ENCODE measurements at places on chromosomes 4 and X.

DNA sequence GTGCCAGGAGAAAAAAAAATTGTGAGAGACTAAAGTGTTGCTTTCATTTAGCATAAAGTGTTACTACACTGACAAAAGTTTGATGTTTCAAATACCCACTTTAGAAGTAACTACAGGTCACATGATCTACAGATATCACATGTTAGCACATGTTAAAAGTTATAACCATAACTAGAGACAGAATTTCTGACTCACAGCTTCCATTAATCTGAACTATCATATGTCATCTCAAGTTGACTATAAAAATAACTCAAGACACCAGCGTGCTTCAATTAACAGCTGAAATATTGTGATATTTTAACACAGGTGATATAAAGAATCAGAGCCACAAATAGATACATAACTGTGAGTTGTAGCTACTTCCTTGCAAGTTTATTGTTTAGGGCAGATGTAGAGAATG, 591.5 kb upstream of the PITX2 start:
- DNase-seq = no peak

DNA sequence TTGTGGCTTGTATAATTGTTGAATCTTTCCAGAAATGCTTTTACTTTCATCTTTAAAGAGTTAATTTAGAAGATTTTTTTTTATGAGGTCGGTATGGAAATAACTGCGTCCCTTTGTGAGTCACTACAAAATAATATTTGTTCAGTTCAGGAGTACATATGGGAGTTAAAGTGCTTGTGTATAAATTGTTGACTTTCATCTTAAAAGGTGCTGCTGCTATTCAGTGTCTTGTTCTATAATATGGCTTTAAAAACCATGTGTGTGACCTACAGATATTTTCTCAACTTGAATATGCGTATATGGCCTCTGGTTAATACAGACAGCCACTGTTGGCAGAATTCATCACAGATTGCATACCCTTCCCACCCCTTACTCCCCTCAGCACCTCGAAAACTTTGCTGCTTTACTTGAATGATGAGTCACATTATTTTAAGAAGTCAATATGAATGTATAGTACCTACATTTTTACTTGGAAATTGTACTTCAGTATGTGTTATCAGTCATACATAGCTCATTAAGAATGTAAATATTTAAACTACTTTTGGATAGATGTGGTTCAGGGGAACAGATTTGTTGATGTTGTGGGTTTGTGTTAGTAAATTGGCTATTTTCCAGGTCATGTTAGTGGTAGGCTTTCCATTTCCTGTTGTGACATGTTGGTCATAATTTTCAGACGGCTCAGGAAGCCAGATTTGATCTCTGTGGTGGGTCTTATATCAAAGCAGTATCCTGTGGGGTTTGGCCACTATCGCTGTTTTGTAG, 1.5 kb downstream of the CLCN3 start:
- DNase-seq = no peak

GRCh38 chr4:110869114-110869513, 246.2 kb upstream of the PITX2 start:
- no peak for DNase-seq

DNA sequence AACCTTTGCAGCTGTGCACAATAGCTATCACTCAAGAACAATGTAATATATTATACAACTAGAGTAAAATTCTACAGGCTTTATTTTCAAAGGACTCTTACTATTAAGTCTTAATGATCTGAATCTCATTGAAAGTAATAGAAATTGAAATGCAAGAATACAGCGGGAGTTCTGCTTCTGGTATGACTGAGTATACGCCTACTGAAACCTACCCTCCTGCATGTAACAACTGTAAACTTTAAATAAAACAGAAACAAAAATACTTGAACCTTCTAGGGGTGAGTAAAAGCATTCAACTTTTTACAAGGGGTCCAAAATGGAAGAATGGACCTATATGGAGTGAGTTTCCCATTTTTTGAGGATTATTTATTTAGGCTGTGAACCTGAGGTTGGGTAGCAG, 13.5 kb downstream of the DCHS2 start:
- no peak for DNase-seq

DNA sequence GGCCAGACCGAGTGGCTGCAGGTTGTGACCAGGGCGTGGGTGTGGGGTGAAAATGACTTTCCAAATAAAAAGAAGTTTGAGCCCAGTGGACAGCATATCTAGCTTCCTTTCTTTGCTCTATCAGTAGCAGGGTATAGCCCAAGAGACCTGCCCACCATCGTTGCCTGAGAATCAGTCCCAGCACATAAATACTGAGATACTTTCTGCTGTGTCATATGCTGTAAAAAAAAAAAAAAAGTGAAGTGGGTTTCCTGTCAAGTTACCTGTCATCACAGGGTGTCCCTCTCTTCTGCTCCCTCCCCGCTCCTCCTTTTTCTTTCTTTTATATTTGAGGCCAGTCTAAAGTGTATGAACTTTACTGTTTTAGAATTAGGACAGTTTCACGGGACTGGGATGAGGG, 330.3 kb upstream of the BOD1L1 start:
- no peak for DNase-seq

DNA sequence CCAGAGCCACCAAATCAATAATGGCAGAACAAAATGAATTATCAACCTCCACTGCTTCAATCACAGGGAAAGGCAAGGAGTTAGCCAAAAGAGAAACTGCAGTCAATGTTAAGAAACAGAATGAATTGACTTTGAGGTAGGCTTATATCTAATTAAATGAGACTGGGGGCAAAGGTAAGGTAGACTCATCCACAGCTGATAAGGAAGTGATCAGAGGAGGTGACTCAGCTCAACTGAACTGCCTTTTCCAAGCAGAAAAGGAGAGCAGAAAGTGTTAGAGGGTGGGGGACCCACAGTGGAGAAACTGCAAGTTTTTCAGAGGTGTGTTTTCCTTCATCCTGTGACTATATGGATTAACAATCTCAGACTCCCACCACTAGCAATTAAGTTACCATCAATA, 345.8 kb upstream of the PPARGC1A start:
- no peak for DNase-seq

- DNase-seq = no peak
Observed at GRCh38 chr4:15910155-15910940, 28.2 kb downstream of the FGFBP1 start.

DNA sequence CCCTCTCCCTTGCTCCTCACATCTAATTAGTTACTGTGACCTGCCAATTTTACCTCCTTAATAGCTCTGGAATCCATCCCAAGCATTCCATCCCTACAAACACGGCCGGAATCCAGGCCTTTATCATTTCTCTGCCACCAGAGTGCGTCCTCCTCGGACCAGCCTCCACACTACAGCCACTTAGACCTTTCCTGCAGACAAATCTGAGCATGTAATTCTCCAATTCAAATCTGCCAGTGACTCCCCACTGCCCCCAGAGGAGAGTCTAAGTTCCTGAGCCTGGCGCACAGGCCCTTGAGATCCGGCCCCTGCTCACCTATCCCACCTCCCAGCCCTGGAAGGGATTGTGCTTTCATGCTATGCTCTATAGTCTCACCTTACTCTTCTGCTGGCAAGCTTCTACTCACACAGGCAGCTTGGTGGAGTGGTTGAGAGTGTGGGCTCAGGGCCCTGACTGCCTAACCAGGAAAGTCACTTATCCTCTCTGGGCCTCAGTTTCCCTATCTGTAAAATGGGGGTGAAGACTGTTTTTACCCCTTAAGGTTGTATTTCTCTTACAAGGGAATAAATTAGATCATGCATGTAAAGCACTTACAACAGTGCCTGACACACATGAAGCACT, 31.2 kb downstream of the PJA1 start:
- no peak for DNase-seq

DNA sequence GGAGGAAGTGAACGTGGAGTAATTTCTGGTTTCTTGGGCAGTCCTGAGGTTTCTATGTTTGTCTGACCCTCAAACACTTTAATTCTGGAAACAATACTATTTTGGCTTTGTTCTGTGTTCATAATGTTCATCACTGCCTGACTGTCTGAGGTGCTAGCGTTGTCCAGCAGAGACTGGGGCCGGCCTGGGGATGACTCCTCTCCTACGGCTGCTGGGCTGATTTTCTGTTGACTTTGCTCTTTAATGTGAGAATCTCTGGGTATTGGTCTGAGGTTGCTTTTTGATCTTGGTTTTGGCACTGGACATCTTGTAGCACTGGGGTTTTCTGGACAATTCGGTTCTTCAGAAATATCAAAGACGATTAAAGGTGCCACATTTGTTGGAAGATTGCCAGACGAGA, 75.8 kb downstream of the RPS3A start:
- DNase-seq = no peak

DNA sequence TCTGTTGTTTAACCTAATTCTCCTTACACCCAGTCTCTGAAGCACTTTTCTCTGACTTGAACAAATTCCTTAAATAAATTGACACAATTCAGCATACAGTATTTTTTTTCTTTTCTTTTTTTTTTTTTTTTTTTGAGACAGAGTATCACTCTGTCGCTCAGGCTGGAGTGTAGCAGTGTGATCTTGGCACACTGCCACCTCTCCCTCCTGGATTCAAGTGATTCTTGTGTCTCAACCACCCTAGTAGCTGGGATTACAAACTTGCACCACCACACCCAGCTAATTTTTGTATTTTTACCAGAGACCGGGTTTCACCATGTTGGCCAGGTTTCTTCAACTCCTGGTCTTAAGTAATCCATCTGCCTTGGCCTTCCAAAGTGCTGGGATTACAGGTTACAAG, 1498.1 kb upstream of the PCDH10 start:
- no peak for DNase-seq

DNA sequence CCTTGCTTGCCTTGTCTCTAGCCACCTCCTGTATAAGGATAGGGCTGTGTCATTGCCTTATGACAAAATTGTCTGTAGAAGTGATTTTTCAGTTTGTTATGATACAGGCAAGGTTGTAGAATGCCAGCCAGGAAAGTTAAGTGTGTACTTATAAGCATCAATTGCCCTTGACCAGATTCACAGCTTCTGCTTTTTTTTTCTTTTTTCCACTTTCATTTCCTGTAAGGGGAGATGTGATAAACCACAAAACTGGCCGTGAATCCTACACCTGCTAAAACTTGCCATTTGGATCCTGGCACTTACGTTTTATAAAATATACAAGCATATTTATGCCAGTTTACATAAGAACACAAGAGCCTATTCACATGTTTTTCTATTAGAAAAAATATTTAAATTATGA, 35.0 kb upstream of the BMPR1B start:
- DNase-seq = no peak

DNA sequence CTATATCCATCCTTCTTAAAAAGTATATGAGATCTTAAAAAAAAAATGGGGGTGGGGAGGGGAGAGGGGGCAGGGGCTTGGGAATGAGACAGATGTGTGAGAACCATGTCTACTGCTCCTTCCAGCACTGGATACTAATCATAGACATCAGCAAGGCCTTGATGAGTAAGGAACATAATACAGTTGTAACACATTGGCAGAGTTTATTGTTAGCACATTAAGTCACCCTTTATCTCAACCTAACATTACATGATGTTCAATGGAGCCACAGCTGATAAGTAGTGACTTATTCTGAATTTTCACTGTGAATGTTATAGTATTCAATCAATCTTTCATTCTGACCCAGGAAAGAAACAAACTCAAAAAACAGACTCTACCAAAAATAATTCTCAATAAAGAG, 47.3 kb upstream of the KCNE5 start:
- no peak for DNase-seq

DNA sequence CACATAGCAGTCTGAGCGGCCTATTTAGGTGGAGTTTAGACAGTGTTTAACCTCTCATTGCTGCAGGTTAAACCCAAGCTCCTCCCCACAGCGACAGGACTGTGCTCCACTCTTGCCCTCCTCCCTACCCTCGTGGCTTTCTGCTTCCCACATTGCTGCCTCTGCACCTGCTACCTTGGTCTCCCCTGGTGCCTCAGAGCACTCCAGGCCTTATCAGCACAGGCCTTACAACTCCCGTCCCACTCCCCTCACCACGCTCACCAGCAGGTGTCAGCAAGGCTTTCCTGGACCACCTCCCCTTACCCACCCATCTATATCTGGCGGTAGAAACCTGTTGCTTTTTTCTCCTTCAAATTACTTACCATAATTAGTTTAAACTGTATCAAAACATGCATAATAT, 18.6 kb downstream of the HELT start:
- DNase-seq = no peak

DNA sequence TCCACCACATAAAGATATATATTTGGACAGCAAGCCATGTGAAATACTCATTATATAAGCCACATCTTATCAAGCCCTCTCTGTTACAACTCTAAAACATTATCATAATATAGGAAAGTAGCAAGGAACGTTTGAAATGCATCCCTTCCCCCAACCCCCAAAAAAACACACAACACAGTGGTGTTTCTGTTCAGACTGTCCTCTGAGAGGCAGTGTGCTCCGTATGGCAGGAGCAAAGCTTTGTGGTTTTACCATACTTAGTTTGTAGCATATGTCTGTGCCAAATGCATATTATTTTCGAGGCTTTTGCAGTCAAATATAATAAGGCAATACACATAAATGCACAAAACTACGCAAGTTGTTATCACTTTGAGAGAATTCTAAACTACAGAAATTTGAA, 194.2 kb downstream of the RAPGEF2 start:
- DNase-seq = no peak

DNA sequence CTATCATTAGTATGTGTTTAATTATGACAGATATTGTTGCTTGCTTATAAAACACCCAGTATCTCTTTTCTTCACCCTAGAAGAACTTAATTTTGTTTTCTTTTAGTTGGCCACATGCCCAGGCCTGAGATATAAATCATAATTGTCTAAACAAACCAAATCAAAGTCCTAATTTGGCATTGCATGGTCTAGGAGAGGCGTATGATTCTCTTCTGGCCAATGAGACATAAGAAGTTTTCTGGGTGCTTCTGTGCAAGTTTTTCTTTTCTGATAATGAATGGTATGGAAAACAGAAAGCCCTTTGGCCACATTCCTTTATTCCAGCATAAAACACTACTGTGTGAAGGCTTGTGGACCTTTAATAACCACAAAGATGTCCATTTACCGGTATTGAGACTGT, 192.9 kb upstream of the CTSO start:
- no peak for DNase-seq

DNA sequence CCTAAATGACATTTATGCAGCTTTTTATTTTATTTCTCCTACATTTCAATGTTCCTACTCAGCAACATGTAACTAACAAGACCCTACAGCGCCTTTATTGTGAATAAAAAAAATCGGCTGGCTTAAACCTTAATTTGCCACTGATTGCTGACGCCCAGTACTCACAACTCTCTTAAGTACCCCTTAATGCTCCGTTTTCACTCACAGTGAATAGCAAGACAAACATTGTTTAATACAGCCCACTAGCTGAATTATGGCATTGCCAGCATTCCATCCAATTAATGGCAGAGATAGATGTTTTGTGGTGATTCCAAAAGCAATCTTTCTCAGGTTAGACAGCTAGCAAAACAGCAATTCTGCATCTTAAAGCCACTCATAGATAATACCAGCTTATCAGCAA, 61.1 kb downstream of the PPARGC1A start:
- DNase-seq = no peak

- DNase-seq = no peak
Observed at GRCh38 chr4:78237360-78237759, 180.2 kb downstream of the FRAS1 start.

- DNase-seq = no peak
Observed at GRCh38 chrX:144798972-144799371, 448.3 kb upstream of the SPANXN1 start.

- no peak for DNase-seq
Observed at GRCh38 chr4:139779691-139780090, 114.1 kb downstream of the MGST2 start.

- no peak for DNase-seq
Observed at GRCh38 chr4:113476800-113477199, 284.7 kb downstream of the CAMK2D start.

Measured in GM12864 (cell line).